Type B pancreatic cell (in vitro differentiated cells): ENCODE measurements at places on chromosomes 2 and 18. TPM values are rescaled to one million over a fixed set of nuclear protein-coding genes. Genes with fewer than 3 reads are reported as not detected.

Gene DPP10
- total RNA-seq = 8.8 and 9.9 TPM in 2 replicates

Gene FBLN7
- total RNA-seq = 4.2 and 9.5 TPM in 2 replicates

Gene ZBTB7C
- 13.0 and 40.9 TPM in 2 replicates for total RNA-seq

Gene OSBPL1A
- total RNA-seq = 29.3 and 42.7 TPM in 2 replicates

Gene CD8B2
- total RNA-seq = 0.31 TPM in 2 replicates

Gene AQP12B
- total RNA-seq = 0.10 and 0.43 TPM in 2 replicates

Gene MROH2A
- total RNA-seq = not detected in 2 replicates

Gene DPP4
- 55.9 and 89.4 TPM in 2 replicates for total RNA-seq

Gene GAL3ST2
- total RNA-seq = 0.19 and 0.29 TPM in 2 replicates

Gene SLC4A3
- 8.0 and 15.8 TPM in 2 replicates for total RNA-seq

Gene LBX2
- total RNA-seq = 1.5 and 2.8 TPM in 2 replicates

Gene IL36G
- not detected in 2 replicates for total RNA-seq

Gene TEX261
- total RNA-seq = 46.1 and 50.0 TPM in 2 replicates

Gene GDF7
- 0.31 and 24.3 TPM in 2 replicates for total RNA-seq

Gene TMEM131
- 34.8 and 41.3 TPM in 2 replicates for total RNA-seq

Gene UGT1A10
- not detected in 2 replicates for total RNA-seq

Gene EVX2
- 0.10 TPM in 1 of 2 replicates, not detected in the other for total RNA-seq

Gene MYCN
- total RNA-seq = 24.6 and 68.3 TPM in 2 replicates

Gene TACR1
- total RNA-seq = 0.88 and 1.5 TPM in 2 replicates

Gene KATNAL2
- 1.9 and 8.6 TPM in 2 replicates for total RNA-seq

Gene SERPINB13
- 3.7 and 5.9 TPM in 2 replicates for total RNA-seq

Gene PTH2R
- 0.76 and 0.87 TPM in 2 replicates for total RNA-seq

Gene ST8SIA5
- total RNA-seq = 0.94 and 1.9 TPM in 2 replicates

Gene RNU2-63P
- 4.9 and 18.8 TPM in 2 replicates for total RNA-seq

Gene REG3A
- total RNA-seq = 0.95 and 4.0 TPM in 2 replicates

Gene MAPRE3
- 13.5 and 14.4 TPM in 2 replicates for total RNA-seq

Gene ANKRD23
- 6.1 and 8.1 TPM in 2 replicates for total RNA-seq

Gene TMEM185B
- 23.0 and 27.2 TPM in 2 replicates for total RNA-seq

Gene NETO1
- total RNA-seq = 7.0 and 13.3 TPM in 2 replicates

Gene CTAGE1
- total RNA-seq = not detected in 2 replicates

Gene FAM161A
- total RNA-seq = 3.6 and 12.3 TPM in 2 replicates

Gene UNC80
- total RNA-seq = 2.6 and 2.9 TPM in 2 replicates
